ENCODE measurements at places on chromosomes 2 and 18.
A peak's percentile ranks its signal among the peaks of the same experiment; 100 is the strongest.

DNA sequence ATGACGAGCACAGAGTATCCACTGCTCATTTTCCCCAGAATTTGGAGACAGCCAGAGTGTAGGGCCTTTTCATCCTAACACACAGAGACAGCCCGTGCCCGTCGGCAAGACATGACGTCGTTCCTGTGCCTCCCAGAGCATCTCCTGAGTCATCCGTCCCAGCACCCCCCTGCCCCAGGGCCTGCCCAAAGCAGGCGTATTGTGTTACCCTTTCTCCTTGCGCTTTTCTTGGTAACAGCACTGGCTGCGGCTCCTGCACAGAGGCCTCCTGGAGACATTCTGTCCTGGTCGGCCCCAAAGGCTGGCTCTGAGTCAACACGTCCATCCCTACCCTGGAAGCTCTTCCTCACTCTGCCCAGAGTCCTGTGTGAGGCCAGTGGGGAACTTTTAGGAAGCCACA, 217.1 kb downstream of the KLHL29 start:
- no peak for DNase-seq

DNA sequence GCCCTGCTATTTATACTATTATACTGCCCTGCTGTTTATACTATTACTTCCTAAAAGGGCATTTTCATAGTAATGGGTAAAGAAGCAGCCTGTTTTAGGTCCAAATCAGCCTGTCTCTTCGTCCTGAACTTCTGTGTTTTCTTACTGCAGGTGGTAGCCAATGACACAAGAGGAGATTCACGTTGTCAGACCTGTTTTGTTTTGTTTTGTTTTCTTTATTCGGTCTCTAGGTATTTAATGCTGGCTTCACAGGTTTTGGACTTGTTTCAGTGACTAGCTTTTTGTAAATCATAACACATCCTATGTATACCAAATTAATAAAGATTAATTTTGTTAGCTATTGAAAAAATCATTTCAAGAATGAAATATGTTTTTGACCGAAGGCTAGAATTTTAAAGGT, 116.4 kb downstream of the MAP3K20 start:
- no peak for DNase-seq

GRCh38 chr2:229152674-229153073, 118.4 kb downstream of the PID1 start:
- DNase-seq: no peak

GRCh38 chr2:205769879-205770278, 87.6 kb downstream of the NRP2 start:
- DNase-seq: no peak

DNA sequence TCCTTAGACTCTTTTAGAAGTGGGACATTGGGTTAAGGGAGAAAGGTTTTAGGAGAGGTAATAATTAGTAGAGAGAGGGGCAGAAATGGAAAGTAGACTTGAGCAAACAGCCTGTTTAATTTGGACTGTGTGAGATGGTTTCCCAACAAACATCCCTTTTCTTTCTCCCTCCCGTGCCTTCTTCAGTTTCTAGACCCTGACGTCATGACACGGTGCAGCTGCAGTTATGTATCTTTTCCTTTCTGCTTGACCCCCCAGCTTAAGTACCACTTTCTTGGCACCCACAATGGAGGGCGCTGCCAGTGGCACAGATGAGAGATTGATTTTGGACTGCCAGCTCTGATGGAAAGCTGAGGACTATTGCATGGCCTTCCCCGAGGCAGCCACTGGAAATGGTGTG, 86.9 kb upstream of the FAM136A start:
- DNase-seq: no peak

- DNase-seq: no peak
These were observed 11.8 kb upstream of the EN1 start for GRCh38 chr2:118859157-118859770.

DNA sequence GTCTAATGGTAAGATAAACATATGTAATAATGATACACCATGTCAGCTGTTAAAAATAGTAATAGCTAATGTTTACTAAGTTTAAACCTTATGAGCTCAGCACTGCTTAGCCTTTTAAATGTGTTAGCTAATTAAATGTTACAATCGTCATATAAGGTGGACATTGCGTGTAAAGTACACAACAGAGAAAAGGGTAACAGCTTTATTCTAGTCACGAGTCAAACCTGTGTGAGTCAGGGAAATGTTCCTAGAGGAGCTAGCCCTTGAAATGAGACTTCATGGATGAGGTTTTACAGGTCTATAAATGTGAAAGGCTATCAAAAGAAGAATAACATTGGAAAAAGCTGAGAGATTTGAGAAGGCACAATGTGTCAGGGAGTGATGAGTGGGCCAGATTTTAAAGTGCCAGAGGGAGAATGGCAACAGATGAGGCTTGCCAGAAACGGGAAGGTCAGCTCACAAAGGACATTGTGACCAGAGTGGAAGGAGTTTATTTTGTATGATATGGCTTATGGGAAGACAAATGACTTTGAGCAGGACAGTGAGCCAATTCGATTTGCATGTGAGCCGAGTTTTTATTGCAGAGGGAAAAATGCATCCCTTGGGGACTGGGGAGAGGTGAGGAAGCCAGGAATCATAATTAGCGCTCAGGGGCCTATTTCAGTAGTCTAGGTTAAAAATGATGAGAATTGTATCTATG, 276.3 kb downstream of the CTNNA2 start:
- DNase-seq: no peak

DNA sequence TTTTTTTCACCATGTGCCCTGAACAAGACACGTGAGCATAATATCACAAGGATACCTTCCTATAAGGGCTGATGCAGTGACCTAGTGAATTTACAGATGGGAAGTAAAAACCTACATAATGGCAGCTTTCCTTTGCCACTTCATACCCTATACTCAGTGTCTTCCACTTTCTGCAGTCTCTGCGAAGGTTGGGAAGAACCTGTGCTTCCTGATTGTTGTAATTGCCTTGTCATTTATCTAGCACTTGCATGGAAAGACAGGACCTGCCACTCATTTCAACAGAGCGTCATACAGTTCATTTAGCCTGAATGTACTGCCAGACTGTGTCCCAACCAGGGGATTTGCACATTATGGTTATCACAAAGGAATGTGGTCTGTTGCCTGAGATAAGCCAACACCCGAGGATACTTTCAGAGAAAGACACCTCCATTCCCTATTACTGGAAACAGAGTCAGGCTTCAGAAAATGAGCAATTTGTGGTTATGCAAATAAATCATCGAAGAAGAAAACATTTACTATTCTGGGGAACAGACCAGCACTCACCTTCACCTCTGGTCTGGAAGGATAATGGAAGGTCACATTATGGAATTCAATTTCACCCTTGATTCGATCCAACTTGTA, 55.0 kb downstream of the ABCB11 start:
- no peak for DNase-seq

- DNase-seq: no peak
These were observed 118.3 kb upstream of the DSEL start for GRCh38 chr18:67634631-67635338.

DNA sequence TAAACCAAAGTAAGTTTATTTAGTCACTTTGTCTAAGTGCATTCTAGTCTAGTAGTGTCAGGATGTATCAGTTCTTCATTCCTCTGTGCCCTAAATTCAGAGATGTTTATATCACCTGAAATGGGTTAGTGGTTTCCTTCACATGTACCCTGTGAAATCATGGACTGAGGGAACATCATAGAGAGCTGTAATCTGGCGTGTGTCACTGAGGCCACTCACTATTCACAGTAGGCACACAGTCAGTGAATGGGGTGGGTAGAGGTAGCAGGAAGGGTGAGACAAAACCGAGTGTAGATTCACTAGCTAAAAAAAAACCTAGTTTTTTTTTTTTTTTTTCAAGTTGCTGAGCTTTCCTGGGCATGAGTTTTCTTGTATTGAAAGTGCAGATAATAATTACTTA, 5.6 kb downstream of the KIF5C start:
- no peak for DNase-seq

DNA sequence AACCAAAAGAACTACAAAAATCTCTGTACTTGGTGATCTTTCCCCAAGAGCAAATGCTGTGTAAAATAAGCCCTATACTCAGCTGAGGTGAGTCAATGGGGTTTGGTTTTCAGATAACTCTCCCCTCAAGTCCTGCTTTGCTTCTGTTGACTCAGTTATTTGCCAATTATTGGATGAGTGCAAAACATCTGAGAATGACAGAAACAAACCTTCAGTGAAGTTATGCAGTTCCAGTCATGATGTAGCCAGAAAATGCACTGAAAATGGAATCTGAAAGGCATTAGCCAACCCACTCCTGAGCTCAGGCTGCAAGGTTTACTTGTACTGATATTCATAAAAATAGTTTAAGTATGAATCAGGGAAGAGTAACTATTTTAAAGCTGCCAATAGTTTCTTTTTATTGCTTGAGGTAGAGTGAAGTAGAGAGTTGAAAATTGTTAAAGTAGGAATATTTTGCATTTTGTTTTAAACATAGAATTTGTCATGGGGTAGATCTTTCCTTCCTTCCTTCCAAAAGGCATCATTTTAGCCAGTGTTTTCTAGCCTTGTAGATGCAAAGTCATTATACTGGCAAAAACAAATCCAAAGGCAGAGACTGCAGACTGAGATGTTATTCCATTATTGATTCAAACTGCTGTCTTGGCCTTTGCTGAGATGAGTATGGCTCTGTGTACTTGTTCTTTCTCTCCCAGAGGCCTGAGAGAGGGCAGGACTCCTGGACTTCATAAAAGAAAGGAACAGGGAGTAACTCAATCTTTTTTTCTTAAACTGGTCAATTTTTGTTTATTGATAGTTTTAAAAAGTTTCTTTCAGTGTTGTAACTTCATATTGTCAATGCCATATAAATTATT, 215.3 kb downstream of the RND3 start:
- DNase-seq: no peak

DNA sequence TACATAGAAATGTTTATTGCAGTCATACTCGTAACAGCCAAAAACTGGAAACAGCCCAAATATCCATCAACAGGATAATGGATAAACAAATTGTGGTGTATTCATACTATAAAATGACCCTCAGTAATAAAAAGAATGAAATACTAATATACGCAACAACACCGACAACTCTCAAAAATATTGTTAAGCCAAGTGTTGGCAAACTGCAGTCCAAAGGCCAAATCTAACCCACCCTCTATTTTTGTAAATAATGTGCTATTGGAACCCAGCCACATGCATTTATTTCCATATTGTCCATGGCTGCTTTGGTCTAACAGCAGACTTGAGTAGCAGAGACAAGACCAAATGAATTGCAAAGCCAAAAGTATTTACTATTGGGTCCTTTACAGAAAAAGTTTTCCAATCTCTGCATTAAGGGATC, 151.0 kb downstream of the MREG start:
- no peak for DNase-seq

DNA sequence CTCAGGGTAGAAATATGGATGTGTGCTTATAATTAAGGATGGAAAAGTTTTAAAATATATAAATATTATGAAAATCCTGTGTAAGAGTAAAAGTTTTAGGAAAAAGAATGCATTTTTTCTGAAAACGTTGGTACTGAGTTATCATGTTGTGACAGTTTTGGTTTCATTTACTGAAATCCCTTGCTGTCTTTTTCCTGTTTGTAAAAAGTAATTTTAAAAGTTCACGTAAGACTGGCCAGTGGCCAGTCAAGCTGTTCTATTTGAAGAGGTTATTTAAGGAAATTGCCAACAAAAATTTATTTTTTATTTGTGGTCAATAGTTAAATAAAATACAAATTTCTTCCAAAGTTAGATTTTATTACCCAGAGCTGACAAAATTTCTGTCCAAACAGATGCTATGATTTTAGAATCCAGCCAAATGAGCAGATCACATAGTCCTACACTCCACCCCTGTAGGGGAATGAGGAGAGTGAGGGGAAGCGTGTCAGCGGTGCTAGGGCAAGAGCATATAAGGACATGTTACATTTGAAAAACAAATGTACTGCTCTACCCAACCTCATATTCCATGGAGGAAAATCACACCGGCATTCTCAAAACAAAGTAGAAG, 297.8 kb upstream of the TFPI start:
- DNase-seq: no peak

- peak; percentile 21 for DNase-seq
These were observed 3.5 kb downstream of the YWHAQ start for GRCh38 chr2:9627310-9627709.

- no peak for DNase-seq
These were observed 50.6 kb downstream of the TTC21B start for GRCh38 chr2:165902934-165903333.
